SIG-M5 (cell line): ENCODE measurements at places on chromosomes 3 and 15.

GRCh38 chr15:85618956-85619491 is 175.7 kb downstream of the KLHL25 start:
- no peak for DNase-seq

GRCh38 chr15:59797756-59798604 is 108.9 kb upstream of the BNIP2 start:
- DNase-seq = no peak

GRCh38 chr3:63354160-63354559 is 76.1 kb downstream of the SYNPR start:
- DNase-seq = no peak

- DNase-seq = no peak
Measured at GRCh38 chr3:196042673-196043072, 39.2 kb downstream of the TFRC start.

- DNase-seq = no peak
Measured at GRCh38 chr15:57635300-57635909, 43.7 kb downstream of the MYZAP start.

DNA sequence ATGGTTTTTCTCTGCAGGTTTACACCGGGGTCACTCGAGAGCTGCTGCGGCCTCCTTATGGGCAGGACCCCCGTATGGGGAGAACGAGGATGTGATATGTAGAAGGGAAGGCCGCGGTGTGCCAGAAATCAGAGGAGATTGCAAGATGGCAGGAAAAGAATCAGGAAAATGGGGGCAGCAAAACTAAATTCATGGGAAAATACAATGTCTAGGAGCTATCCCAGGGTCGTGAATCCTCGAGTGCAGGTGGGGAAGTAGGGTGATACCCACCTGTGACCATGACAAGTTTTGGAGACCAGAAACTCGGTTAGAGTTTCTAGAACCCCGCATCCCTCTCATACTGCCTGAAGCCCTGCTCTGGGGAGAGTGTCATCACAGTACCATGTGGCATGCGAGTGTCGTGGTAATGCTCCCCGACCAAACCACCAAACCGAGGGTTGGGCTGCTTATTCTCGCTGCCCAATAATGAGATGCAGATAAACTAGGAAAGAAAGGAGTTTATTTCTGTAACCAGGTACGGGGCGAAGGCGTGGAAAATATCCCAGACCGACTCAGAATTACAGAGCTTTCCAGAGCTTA is 781 bp downstream of the TRNT1 start:
- DNase-seq = no peak

- peak; percentile 76 for DNase-seq
Measured at GRCh38 chr15:50107591-50108408, 11.2 kb downstream of the ATP8B4 start.

DNA sequence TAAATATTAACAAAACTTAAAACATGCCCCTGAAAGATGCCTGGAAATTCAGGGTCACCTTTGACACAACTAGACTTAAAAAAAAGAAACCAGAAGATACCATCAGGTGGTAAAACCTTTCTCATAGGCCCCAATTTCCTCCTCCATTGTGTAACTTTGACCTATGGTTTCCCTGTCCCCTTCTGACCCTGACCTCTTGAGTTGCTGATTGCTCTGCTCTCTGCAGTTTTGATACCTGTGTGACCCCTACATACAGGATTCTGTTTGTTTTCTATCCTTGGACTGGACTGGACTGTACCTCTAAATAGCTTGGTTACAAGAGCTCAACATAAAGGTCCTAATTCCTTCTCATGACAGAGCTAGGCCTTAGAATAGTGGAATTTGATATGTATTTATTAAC is 220.6 kb downstream of the ZIC4 start:
- no peak for DNase-seq

DNA sequence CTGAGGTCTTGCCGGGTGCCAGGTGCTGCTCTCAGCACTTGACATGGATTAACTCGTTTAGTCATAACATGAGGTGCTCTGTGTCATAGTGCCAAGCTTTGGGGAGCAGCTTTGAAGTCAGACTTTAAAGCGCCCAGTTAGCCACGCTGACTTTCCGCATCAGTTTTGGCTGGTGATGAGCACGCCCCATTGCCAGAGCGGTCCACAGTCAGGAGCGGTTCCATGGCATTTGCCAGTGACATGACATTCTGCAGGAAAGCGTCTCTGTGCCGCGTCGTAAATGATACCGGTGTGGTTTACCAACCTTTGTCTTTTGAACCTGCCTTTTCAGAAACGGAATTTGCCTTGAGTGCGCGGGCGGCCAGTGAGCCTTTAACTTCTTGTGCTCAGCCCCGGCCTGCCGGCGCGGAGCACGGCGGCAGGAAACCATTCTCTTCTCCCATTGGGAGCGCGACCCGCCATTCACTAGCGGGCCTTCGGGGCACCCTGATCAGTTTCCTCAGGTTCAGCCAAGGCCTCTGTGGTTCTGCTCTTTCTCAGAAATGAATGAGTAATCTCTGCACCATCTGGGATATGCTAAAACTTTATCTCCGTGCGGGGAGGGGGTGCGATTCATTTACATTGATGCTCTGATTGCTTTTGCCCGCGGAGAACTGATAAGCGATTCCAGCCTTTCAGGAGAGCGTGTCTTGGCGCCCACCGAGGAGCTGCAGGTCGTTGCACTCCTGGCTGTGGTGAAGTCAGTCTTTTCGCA is 1.7 kb upstream of the SLC2A2 start:
- DNase-seq = no peak

- no peak for DNase-seq
Measured at GRCh38 chr3:151283907-151284461, 5.6 kb upstream of the P2RY14 start.

DNA sequence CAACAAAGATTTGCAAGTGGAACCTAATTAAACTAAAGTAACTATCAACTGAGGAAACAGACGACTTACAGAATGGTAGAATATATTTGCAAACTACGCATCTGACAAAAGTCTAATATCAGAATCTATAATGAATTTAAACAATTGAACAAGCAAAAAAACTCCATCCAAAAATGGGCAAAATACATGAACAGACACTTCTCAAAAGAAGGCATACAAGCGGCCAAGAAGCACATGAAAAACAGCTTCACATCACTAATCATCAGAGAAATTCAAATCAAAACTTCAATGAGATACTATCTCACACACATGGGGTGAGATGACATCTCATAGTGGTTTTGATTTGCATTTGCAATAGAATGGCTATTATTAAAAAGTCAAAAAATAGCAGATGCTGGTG is 128.6 kb downstream of the POLR2M start:
- no peak for DNase-seq

GRCh38 chr3:182268711-182269110 is 524.6 kb upstream of the ATP11B start:
- DNase-seq = no peak

GRCh38 chr3:30924763-30925162 is 30.3 kb upstream of the GADL1 start:
- DNase-seq = no peak

DNA sequence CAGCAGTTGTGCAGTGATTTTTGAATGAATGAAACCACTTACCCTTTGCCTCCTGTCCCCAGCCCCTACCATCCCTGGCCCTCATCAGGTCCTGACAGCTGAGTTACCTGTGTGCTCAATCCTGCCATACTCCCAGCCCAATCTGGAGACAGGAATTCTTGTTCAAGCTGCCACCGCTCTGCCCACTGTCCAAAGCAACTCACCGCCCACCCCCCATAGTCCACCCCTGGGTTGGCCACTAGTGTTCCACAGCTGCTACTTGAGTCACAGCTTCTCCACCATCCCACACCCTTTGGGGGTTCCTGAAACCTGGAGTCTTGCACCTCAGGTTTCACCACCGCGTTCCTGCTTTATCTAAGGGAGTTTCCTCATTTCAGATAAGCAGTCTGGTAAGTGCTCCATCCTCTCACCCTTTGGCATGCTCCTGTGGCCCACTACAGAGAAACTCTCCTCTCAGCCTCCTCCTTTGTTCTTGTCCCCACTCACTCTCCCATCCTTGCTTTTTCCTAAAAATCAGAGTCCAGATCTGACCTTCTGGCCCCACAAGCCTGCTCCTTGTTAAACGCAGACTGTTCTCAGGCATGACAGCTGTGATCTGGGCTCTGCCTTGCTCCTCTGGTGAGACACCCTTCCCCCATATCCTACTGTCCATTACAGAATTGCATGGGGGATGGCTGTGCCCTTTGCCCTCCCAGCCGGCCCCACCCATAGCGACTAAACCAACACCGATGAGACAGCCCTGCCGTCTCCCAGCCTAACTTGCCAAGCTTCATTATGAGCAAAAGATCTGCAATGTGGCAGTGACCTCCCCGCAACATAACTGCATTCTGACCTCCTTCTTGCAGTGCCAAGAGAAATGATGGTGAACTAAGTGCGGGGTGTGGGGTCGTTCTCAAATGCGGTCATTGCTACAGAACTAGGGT is 50.0 kb downstream of the CYP19A1 start:
- no peak for DNase-seq
